Fibroblast of skin of right quadriceps (primary cell): ENCODE measurements at places on chromosomes 12 and 14.

- no peak for DNase-seq
Measured at GRCh38 chr14:50040895-50041465, 75.4 kb downstream of the VCPKMT start.

DNA sequence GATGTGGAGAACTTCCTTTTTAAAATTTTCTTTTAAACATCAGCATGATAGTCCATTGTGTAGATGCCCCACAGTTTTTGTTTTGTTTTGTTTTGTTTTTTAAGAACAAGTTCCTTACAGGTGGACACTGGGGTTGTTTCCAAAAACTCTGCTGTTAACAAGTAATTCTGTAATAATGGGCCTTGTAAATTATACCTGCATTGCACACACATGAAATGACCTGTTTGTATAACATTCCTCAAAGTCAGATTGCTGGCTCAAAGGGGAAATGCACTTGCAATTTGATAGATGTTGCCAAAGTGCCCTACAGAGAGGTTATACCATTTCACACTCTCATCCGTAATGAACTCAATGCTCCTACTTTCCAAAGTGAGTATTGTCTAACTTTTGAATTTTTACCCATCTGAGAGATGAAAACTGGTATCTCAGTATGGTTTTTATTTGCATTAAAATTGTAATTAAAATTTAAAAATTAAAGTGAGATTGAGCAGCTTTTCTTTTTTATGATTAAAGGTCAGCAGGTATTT, 89.2 kb downstream of the SPPL3 start:
- no peak for DNase-seq

- no peak for DNase-seq
Measured at GRCh38 chr14:71474301-71475265, 457.6 kb upstream of the RGS6 start.

DNA sequence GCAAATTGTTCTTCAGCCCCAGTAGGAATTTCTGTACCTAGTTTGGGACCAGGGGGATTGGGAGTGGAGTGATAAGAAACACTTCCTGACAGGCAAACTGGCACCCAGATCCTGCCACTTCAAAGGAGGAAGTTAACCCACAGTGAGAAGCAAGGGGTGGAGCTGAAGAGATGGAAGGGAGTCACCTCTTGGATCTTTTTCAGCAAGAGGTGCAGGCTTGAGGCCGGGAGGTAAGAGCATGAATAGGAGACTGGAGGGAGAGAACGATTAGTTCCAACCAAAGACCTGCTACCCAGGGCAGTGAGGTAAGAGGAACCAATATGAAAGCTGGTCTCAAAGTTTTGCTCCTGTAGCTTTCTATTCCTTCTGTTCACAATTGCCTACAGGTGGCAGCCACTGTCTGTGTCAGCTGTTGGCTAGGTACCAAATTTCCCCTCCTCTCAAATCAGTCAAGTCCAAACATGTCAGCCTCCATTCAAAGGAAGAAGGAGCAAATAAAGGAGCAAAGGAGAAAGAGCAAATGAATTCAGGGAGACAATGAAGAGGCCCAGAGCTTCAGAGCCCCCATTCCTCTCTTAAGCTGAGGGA, 14.9 kb upstream of the TAC3 start:
- no peak for DNase-seq

DNA sequence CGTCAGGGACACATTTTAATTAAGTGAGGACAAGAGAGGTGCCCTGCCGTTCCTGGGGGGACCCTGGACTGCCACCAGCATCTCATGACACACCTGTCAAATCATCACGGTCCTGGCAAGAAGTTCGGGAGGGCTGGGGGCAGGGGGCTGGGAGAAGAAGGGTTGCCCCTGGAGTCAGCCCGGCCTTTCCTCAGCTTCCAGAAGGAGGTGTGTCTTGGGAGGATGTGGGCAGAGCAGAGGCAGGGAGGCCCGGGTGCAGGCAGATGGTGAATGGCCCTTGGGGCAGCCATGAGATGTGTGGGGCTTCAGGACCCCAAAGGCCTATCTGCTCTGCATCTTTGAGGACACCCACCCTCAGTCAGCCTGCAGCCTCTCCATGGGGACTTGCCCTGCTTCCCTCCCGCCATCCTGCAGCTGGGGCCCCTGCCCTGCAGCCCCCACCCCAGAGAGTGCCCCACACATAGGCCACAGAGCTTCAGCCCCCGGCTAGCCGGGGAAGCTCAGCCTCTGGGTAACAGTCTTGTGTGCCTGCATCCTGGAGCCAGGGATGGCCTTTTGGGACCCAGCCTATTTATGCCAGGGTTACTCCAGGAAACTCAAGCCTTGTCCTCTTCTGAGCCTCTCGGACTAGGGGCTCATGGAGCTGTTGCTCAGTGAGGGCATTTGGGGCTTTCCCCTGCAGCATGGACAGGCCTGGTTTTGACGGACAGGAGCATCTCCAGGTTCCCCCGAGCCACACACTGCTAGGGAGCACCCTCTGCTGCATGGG, 178.5 kb downstream of the KIF26A start:
- no peak for DNase-seq

- DNase-seq: no peak
Measured at GRCh38 chr12:131402781-131403396, 308.0 kb upstream of the SFSWAP start.

GRCh38 chr12:93192878-93193277, 184.8 kb upstream of the NUDT4 start:
- DNase-seq: no peak

- no peak for DNase-seq
Measured at GRCh38 chr12:49537752-49538509, 899 bp upstream of the KCNH3 start.

DNA sequence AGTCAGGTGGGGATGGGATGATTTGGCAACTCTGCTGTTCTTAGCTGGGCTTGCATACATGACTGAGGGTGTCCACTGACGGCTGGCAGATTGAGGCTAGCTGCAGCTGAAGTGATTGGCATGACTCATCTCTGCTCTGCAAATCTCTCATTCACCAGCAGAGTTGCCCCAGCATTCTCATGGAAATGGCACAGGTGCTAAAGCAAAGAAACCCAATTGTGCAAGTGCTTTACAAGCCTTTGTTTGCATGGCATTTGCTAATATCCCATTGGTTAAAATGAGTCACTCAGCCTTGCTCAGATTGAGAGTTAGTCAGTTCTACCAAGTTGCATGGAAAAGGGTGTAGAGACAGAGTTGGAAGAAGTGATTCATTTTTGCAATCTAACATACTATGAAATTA, 389.7 kb upstream of the FAR2 start:
- DNase-seq: no peak

DNA sequence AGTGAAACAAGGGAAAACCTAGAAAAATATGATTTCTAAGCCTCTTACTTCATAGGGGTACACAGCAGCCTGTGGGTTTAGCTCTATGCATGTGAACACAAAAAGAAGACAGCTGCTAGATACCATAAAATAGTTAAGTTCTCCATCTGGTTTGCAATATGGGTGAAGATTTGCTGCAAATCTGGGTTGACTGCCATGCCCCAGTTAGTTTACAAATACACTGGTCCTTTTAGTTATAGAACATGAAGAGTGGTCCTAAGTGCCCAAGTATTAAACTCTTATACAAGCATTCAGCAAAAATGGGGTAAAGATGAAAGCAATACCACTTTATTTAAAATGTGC, 176.1 kb downstream of the AEBP2 start:
- DNase-seq: no peak

DNA sequence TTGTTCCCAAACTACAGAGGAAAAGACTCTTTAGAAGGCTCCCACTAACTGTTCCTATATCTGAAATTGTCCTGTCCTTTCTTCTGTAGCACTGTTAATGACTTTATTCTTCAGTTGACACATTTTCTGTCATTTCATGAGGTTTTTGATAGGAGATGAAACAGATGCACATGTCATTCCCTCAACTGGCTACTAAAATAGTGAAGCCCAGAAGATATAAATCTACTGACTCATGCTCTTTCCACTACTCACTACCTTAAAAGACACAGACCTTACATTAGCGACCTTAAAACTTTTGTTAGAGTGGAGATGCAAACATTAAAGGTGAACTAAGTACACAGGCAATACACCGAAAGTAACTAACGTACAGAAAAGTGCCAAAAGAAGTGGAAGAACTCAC, 59.5 kb upstream of the ANKS1B start:
- no peak for DNase-seq

- DNase-seq: no peak
Measured at GRCh38 chr12:44431647-44432343, 444.3 kb downstream of the NELL2 start.
